Dermis blood vessel endothelial cell (primary cell): ENCODE measurements at places on chromosomes 2 and 18. TPM values are rescaled to one million over a fixed set of nuclear protein-coding genes. Genes with fewer than 3 reads are reported as not detected.

The M1AP gene
- not detected in 2 replicates for total RNA-seq

The LYPD6 gene
- total RNA-seq = 9.4 and 14.1 TPM in 2 replicates

The KLHL41 gene
- total RNA-seq = 0.09 and 0.34 TPM in 2 replicates

The ITPRIPL1 gene
- total RNA-seq = 7.0 and 7.7 TPM in 2 replicates

The FABP1 gene
- total RNA-seq = not detected in 2 replicates

The CFC1 gene
- total RNA-seq = not detected in 2 replicates

The COL5A2 gene
- total RNA-seq = 72.6 and 87.1 TPM in 2 replicates

The C2orf66 gene
- total RNA-seq = under 0.01 and 0.14 TPM in 2 replicates

The AGXT gene
- total RNA-seq = not detected in 2 replicates

The CHRNA1 gene
- total RNA-seq = 0.51 TPM in 2 replicates

The REG1A gene
- total RNA-seq = not detected in 2 replicates

The KIAA2012 gene
- not detected in 2 replicates for total RNA-seq

The IL36G gene
- total RNA-seq = not detected in 2 replicates

The GCG gene
- not detected in 2 replicates for total RNA-seq

The PAIP2B gene
- 1.5 and 1.9 TPM in 2 replicates for total RNA-seq

The SERPINB2 gene
- not detected in 2 replicates for total RNA-seq

The B3GNT2 gene
- 30.8 and 31.8 TPM in 2 replicates for total RNA-seq

The C2orf78 gene
- not detected in 2 replicates for total RNA-seq

The TBR1 gene
- not detected in 2 replicates for total RNA-seq

The WNT10A gene
- total RNA-seq = under 0.01 and 0.05 TPM in 2 replicates

The TRIM43 gene
- total RNA-seq = not detected in 2 replicates

The XDH gene
- not detected in 2 replicates for total RNA-seq

The HRH4 gene
- 0.19 TPM in 1 of 2 replicates, not detected in the other for total RNA-seq

The SPDYA gene
- total RNA-seq = 0.34 and 0.56 TPM in 2 replicates

The ABHD3 gene
- total RNA-seq = 6.9 and 7.0 TPM in 2 replicates

The POTEI gene
- total RNA-seq = 0.34 and 0.51 TPM in 2 replicates
